NCI-H1048 (cell line): ENCODE measurements at places on chromosomes 3 and 15.

DNA sequence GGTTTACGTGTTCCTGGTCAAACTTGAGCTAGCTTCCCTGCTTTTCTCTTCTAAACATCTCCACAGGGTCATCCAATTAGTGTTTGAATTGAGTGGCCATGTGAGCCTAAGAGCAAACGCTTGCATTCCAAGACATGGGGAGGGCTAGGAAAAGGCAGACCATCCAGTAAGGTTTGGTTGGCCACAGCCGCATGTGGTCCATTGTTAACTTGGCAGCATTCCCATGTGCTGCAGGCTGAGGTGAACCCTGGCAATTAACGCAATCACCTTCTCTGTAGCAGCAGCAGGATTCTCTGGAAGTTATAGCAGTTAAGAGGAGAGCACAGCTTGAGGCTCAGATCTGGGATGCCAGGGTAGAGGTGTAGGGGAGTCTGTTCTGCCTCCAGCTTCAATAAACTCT is 502.2 kb upstream of the LMCD1 start:
- no peak for DNase-seq

GRCh38 chr3:52494886-52495495 is at the start of gene STAB1:
Gene STAB1 (plus strand): TSS chr3:52495338. CDS start chr3:52495414, 76 bp downstream.
- no peak for DNase-seq

DNA sequence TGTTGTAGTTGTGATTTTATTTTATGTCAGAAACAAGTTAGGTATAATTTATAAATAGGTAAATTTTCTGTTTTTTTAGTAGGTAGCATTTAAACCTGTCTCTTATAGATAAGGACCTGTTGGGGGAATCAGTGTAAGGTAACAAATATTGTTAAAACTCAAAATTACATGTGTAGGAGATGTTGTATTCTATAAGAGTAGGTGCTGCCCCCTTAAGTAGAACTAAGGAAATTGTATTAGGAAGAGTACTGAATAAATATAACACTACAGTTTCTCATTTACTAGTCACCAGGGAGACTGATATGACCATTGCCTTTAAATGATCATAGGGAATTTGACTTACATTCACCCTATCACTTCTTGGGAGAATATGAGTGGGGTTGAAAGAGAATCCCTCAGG is 31.2 kb downstream of the SLC25A36 start:
- no peak for DNase-seq

DNA sequence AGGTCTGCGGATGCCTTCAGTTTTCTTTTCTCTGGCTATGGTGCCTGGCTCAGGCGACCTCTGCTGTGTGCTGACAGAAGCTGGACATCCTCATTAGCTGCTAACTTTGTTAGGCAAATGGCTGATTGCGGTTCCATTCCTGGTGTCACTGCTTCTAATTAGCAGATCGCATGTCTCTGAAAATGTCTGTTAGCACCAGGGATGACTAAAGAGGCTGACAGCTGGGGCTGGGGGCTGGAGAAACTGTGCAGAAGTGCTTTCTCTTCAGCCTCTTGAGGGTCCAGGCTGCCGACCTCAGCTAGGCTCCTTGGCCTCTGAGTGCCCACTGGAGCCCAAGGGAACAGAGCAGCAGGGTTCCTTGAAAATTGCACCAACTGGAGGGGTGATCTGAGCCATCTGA is 39.3 kb downstream of the CHCHD6 start:
- DNase-seq: no peak

- no peak for DNase-seq
These were observed 64.0 kb downstream of the DPH6 start for GRCh38 chr15:35481992-35482391.

- no peak for DNase-seq
These were observed 15.3 kb downstream of the FAM3D start for GRCh38 chr3:58651276-58651675.

GRCh38 chr15:88031461-88031860 is 225.1 kb downstream of the NTRK3 start:
- DNase-seq: no peak

DNA sequence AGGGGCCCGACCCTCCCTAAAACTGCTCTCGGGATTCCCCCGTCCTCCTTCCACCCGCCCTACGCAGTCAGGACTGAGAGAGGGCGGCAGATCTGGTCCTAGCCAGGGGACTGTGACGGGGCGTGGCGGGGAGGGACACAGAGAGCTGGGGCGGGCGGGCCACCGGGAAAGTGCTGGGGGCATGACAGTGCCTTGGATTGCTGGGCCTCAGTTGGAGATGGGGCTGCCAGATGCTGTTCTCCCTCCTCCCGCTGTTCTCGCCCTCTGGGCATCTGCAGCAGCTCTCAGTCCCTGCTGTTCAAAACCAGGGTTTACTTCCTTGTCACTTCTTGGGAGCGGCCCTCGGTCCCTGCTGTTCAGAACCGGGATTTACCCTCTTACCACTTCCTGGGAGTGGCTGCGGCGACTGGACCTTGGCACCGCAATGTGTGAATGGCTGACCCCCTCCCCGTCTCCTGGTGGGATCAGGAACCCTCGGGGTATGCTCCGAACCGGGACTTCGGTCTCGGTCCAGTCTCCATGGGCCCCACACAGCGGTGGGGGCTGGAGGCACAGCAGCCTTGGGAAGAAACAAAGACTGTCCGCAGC is 1.8 kb upstream of the RPP25 start:
- DNase-seq: no peak

DNA sequence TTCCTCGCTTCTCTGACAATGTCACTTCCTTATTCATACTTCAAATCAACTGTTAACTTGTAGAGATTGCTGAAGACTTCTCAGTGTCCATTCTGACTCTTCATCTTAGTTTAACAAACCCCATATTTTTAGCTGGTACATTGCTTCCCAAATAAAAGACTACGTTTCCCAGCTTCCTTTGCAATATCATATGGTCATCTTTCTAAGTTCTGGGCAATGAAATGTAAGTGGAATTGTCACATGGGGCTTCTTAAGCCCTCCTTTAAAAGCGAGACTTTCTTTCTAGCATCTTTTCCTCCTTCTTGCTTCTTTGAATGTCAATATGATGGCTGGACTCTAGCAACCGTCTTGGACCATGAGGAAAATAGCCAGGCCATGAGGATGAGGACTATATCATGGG is 239.0 kb downstream of the ZNF621 start:
- no peak for DNase-seq

DNA sequence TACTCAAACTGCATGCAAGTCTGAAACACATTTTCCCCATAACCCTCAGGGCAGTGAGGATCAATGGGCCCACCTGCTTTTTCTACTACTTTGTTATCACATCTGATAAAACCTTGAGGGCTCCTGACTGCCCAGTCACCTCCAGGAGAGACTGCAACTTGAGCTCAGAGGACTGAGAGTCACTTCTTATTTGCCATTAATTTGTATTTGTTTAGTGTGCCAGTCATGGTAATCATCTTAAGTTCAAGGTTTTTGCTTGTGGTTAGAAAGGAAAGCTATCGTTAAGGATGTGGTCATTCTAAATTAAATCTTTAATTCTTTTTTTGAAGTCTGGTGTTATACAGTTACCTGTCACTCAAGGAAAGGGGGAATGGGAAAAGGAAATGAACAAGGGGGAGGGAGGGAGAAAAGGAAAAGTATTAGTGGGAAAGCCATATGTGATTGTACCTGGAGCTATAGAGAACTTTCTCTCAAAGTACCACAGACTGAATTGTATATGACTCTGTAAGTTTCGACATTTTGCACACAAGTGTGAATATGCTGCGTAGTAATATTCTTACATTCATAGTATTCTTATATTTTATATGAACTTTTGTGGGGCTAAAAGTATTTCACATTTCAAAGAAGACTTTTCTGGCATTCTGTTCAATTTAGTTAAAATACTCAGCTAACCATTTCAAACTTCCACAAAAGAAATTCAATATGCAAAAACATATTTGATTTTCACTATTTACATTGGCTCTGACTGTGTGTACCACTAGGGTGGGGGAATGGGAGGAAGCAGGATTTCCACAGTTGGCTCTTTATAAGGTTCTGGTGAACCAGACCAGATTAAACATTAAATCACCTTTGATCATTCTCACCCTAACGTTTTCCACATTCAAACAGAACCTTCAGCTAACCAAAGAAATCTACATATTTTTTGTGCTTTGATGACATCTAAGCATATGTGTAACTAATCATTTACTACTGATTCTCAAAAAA is 166.5 kb upstream of the ATP11B start:
- no peak for DNase-seq

- no peak for DNase-seq
These were observed 4.8 kb downstream of the KLF13 start for GRCh38 chr15:31331389-31331788.

- no peak for DNase-seq
These were observed 435.6 kb upstream of the ONECUT1 start for GRCh38 chr15:53225781-53226180.

DNA sequence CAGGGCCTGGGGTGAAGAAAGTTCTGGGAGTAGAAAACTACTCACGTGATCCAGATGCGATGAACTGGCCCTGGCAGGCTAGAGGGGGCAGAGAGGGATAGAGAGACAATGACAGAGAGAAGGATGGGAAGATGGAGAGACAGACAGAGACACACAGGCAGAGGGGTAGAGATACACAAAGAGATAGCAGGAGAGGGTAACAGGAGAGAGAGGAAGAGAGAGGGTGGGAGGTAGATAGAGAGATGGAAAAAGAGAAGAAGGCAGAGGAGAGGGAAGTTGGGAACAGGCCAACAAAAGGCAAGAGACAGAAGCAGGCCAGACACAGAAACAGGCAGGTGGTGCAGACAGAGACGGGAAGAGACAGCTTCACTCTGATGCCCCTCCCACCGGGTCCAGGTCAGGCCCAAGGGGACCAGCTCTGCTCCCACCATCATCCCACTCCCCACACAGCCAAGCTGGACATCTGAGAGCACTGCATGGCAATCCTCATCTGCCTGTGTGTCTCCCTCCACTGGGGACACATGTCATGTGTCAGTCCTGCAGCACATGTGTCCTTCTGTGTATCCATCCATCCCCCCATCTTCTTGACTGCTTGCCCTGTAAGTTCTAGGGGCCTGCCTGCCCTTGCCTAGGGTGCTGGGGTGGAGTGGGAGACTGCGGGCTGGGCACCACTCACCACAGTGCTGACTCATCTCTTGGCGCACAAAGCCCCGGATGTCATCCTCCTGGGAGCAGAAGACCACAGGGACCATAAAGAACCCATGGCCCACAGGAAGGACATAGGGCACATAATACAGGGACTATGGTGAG is 2.2 kb upstream of the UCN2 start:
- DNase-seq: no peak

- no peak for DNase-seq
These were observed 445.3 kb downstream of the OTOL1 start for GRCh38 chr3:161941891-161942290.

DNA sequence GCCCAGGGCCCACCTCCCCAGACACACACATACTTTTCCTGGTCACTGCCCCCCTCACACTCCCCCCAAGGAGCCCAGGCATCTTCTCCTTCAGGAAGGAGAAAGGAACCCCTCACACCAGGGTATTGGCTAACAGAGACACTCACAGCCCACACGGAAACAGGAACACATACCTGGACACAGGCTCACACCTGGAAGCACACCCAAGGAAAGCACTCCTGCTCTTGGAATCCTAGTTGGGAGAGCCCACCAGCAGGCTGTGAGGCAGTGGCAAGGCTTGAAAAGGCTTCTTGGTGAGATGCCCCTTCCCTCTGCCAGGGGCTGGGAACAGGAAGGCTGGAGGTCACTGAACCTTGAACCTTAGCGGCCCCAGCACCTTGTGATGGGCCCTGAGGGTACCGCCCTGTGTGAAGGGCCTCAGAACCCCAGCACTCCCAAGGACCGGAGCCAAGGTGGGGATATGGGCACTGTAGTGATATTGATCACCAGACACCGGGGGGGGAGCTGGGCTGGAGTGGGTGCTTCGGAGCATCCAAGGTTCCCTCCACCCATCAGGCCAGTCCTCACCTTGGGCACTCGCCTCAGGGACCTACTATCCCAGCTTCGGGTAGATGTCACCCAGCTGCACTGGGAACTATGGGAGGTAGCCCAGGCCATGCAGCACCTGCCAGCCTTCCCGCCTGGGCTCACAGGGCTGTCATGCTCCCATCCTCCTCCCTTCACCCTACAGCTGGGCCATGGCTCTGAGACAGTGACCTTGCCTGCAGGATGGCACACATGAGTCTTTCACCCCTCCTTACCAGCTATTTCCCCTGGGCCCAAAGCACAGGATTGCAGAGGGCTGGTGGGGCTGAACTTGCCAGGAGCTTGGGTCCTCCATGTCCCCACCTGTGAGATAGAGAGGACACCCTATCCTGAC is 16.4 kb downstream of the MYL3 start:
- no peak for DNase-seq

DNA sequence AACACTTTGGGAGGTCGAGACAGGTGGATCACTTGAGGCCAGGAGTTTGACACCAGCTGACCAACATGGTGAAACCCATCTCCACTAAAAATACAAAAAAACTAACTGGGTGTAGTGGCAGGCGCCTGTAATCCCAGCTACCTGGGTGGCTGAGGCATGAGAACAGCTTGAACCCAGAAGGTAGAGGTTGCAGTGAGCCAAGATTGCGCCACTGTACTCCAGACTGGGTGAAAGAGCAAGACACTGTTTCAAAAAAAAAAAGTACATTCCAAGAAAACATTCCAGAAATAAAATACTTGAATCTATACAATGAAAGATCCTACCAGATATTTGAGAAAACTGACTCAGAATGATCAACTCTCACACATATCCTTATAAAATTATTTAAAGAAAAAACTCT is 30.4 kb downstream of the TFDP2 start:
- DNase-seq: no peak

DNA sequence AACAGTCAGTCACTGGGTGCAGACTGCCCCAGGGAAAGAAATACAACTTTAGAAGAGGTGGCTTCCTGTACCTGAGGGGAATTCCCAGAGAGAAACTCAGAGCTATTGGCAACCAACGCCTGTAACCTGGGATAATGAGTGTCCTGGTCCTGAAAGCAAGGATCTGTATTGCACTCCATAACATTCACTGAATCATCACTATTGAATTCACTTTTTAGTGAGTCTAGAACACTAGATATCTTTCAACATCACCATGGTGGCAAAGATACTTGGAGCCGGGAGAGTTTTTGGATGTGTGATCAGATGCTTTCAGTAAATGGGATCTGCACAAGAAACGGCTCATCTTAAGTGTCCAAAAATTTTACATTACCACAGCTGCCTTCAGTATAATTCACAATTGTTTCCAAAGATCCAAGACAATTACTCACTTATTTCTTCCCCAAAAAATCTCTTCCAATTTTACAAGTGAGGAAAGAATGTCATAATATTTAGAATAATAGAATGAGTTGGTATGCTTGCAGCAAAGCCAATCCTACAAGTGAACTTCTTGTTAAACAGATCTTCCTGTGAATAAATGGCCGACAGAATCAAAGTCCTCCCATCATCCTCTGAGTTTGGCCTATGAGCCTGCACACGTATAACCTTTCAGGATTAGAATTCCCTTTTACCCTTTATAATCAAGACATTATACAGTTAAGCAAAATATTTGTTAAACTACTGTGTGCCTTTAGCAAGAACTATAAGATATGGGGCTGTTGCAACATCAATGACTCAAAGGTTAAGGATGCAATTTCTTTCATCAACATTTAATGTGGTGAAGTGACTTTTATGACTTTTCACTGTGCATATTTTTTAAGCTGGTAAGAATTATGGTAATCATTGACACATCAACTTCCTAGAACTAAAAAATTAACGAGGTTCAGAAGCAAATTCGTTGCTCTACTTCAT is 243.3 kb upstream of the COL8A1 start:
- no peak for DNase-seq
